ENCODE measurements at places on chromosomes 1 and 21. TPM values are rescaled to one million over a fixed set of nuclear protein-coding genes. Genes with fewer than 3 reads are reported as not detected.

DNA sequence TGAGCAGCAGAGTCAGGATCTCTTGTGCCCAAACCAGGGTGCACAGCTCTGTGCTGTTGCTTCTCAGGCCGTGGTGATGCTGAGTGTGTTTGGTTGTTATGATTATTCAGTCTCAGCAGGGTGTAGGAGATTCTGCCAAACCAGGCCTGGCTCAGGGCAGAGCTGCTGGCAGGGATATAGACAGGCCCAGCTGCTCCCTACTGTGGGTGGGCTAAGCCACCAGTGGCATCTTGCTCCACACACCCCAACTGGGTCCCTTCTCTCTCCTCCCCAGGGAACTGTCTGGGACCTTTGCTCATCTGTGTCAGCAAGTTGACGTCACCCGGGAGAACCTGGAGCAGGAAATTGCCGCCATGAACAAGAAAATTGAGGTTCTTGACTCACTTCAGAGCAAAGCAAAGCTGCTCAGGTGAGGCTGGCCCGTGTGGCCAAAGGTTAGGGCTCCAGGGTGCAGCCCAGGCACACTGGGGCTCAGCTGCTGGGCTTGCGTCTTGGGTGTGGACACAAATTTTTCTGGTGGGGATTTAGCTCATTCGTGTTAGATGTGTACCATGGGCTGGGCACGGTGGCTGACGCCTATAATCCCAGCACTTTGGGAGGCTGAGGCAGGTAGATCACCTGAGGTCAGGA, 9.9 kb upstream of the MIIP start:
- H3K4me3 ChIP-seq: no peak overlapping the region
- no peak overlapping the region for H3K27ac ChIP-seq
- H3K36me3 ChIP-seq: peaks cover 31% of the 10 kb centered on the region
- H3K27me3 ChIP-seq: no peaks in the 10 kb centered on the region

DNA sequence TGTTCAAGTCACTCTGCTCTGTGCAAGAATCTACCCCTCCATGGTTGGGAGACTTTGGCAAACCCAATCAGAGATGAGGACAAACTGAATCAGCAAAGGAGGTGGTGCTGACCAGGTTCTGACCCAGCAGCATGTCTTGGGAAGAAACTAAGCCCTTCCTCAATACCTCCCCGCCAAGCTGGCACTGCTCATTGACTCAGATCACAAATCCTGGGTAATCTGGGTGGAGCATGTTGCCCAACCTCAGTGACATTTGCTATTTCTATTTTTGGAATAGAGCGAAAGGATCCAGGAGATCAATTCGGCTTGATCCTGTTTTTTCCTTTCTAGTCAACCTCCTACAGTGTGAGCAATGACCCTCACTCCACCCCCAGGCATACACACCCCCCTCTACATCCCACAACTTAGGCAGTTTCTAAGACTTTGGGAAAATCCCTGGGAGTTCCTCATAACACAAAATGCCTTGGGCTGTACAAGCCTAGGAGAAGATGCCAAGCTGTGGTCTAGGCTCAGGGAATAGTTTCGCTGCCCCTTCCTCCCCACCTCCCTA, 166.8 kb upstream of the KCNJ6 start:
- H3K27me3 ChIP-seq: no peaks in the 10 kb centered on the region
- no peak for DNase-seq
- H3K36me3 ChIP-seq: no peaks in the 10 kb centered on the region
- no peaks in the 10 kb centered on the region for H3K4me1 ChIP-seq
- H3K4me3 ChIP-seq: no peak overlapping the region
- H3K27ac ChIP-seq: no peak overlapping the region

DNA sequence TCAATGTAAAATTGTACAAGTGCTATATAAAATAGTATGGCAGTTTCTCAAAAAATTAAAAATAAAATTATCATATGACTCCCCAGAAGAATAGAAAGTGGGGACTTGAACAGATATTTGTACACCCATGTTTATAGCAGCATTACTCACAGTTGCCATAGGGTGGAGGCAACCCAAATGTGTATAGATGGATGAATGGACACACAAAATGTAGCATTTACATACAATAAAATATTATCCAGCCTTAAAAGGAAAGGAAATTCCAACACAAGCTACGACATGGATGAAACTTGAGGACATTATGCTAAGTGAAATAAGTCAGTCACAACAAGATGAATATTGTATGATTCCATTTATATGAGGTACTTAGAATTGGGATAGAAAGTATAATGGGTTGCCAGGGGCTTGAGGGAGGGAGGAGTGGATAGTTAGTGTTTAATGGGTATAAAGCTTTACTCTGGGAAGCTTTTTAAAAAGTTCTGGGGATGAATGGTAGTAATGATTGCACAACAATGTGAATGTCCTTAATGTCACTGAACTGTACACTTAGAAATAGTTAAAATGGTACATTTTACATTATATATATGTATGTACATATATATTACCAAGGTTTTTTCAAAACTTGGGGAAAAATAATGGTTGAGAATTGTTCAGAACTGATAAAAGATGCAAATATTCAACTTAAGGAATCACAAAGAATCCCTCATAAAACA, 53.0 kb upstream of the ADORA3 start:
- H3K4me3 ChIP-seq: no peak overlapping the region
- DNase-seq: no peak
- no peaks in the 10 kb centered on the region for H3K4me1 ChIP-seq

GPR157 gene
- 3.9 TPM for total RNA-seq
